Upper lobe of left lung (tissue), 6 donors: ENCODE measurements at places on chromosomes 2 and 18. TPM values are rescaled to one million over a fixed set of nuclear protein-coding genes. Genes with fewer than 3 reads are reported as not detected.

Gene TP53I3
- total RNA-seq, result 86.8 TPM

Gene SLC20A1
- 49.1 TPM for total RNA-seq

Gene MC5R
- not detected for total RNA-seq

DNA sequence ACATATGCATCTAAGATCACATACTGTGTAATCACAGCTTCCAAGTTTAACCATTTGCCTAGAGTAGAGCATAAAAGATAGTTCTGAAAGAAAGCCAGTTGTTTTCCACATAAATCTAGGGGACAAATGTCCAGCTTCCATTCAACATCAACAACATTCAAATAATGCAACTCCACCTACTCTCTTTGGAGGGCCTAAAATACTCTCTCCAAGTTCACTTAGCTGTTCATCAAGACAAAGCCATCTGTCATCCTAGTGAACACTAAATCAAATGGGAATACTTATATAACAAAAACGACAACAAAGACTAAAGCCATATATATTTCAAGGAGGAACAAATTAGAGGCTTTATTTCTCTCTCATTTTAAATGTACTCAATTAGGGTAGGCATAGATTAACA lies 221.5 kb upstream of the CDH2 start:
- H3K27ac ChIP-seq, result no peak overlapping the region
- no peak overlapping the region for H3K4me3 ChIP-seq
- DNase-seq, result no peak
- H3K27me3 ChIP-seq, result no peaks in the 10 kb centered on the region
- no peaks in the 10 kb centered on the region for H3K36me3 ChIP-seq

GRCh38 chr2:207975921-207976320 lies 49.4 kb downstream of the PLEKHM3 start:
- H3K27me3 ChIP-seq, result no peaks in the 10 kb centered on the region
- no peak overlapping the region for H3K4me3 ChIP-seq
- peaks cover 12% of the 10 kb centered on the region for H3K36me3 ChIP-seq
- H3K4me1 ChIP-seq, result peaks cover 10% of the 10 kb centered on the region
- no peak overlapping the region for H3K27ac ChIP-seq
- DNase-seq, result no peak

- H3K27ac ChIP-seq, result no peak overlapping the region
- H3K27me3 ChIP-seq, result no peaks in the 10 kb centered on the region
- H3K36me3 ChIP-seq, result no peaks in the 10 kb centered on the region
- H3K4me3 ChIP-seq, result no peak overlapping the region
Observed at GRCh38 chr18:79229431-79229830, 160.2 kb downstream of the ATP9B start.

GRCh38 chr2:134014196-134014960 lies 239.5 kb upstream of the MGAT5 start:
- no peaks in the 10 kb centered on the region for H3K36me3 ChIP-seq
- no peak overlapping the region for H3K4me3 ChIP-seq
- no peaks in the 10 kb centered on the region for H3K4me1 ChIP-seq
- no peak overlapping the region for H3K27ac ChIP-seq
- DNase-seq, result no peak

- H3K4me1 ChIP-seq, result no peaks in the 10 kb centered on the region
- no peaks in the 10 kb centered on the region for H3K27me3 ChIP-seq
- H3K27ac ChIP-seq, result no peak overlapping the region
- H3K4me3 ChIP-seq, result no peak overlapping the region
- H3K36me3 ChIP-seq, result no peaks in the 10 kb centered on the region
Observed at GRCh38 chr2:198452327-198452726, 647.9 kb downstream of the PLCL1 start.

DNA sequence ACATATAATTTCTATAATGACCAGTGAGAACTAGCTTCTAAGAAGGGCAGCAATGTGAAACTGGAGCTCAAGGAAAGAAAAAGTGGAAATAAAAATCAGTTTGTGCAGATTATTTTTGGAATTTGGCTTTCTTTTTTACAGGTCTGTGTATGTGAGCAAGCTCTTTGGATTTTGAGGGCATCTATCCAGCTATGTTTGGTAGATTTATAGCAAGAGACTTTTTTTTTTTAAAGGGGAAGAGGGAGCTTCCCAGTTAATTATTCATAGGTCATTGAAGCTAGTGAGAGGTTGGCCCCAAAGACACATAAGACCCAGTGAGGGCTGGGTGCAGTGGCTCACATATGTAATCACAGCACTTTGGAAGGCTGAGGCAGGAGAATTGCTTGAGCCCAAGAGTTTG lies 24.0 kb upstream of the COLEC12 start:
- DNase-seq, result no peak
- no peak overlapping the region for H3K27ac ChIP-seq
- H3K27me3 ChIP-seq, result no peaks in the 10 kb centered on the region
- H3K36me3 ChIP-seq, result no peaks in the 10 kb centered on the region

DNA sequence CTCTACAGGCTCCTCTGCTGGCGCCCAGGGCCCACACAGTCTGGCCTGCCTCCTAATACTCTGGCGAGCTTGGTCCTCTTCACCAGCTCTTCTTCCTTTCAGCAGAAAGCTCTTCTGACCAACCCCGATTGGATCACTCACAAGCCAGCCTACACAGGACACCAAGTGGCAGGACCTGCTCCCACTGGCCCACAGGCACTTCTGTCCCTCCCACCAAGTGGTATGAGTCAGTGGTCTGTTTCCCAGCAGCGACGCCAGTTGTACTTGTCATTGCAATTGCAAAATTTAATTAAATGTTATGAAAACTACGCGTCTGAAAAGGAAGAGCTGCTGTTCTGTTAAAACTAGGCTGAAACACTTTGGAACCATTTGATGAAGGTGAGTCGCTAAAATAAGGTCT lies 46.7 kb downstream of the NDUFA10 start:
- peak; percentile 46 for DNase-seq
- no peaks in the 10 kb centered on the region for H3K4me1 ChIP-seq
- peaks cover 80% of the 10 kb centered on the region for H3K36me3 ChIP-seq
- no peak overlapping the region for H3K27ac ChIP-seq

DNA sequence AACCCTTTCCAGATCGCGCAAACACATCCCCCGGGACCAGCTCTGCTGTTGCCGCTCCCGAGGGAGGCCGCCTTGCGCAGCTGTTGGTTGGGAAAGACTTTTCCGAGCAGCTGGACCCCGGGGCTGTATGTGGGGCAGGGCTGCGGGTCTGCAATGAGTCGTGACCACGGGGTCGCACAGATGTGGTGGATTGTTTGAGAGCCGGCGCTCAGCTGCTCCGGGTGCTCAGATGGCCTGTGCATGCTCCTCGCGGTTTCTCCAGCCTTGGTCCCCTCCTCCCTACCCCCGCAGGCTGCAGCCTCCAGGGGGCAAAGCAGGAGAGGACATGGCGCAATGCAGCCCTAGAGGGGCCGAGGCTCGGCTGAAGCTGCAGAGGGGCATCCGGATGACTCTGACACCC lies 105.2 kb upstream of the OTOS start:
- peak overlapping the region; percentile 41 for H3K27ac ChIP-seq
- peaks cover 4% of the 10 kb centered on the region for H3K4me1 ChIP-seq
- DNase-seq, result no peak
- no peaks in the 10 kb centered on the region for H3K27me3 ChIP-seq
- H3K4me3 ChIP-seq, result no peak overlapping the region
